Activated CD4-positive, CD25-positive, alpha-beta regulatory T cell treated with anti-CD3 and anti-CD28 coated beads, Interleukin-2, amount 50 U/mL, for 16 hours (primary cell): ENCODE measurements at places on chromosomes 11 and 22.

DNA sequence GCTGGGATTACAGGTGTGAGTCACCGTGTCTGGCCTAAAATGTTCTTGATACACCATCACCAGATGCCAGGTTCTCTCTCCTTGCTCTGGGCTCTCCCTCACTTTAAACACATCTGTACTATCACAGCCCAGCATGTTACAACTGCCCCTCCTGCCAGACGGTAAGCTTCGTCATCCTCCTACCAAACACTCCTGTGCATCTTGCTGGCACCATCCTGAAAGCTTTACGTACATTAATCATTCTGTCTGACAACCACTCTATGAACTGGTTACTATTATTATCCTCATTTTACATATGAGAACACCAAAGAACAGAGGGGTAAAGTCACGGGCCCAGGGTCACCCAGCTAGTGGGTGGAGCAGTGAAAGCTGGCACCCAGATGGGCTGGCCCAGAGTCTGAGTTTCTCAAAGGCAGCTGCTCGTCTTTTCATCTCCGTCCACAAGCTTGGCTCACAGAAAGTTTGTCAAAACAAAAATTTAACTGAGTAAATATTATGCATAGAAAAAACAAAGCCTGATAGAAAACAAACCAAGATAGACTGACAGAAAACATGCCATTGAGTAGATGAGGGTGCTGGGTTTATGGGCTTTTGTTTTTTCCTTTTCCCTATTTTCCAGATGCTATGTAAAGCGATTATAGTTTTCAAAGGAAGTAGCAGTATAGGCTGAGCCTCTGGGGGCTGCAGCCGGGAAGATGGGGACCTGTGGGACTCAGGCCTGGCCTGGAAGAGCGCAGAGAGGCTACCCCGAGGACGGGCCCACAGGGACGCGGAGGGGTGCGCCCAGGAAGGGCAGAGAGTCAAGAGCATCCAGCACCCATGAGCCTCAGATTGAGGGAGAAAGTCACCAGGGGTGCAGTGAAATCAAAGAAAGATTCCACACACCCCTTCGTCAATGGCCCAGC is 9.5 kb downstream of the PLA2G6 start:
- DNase-seq: no peak

DNA sequence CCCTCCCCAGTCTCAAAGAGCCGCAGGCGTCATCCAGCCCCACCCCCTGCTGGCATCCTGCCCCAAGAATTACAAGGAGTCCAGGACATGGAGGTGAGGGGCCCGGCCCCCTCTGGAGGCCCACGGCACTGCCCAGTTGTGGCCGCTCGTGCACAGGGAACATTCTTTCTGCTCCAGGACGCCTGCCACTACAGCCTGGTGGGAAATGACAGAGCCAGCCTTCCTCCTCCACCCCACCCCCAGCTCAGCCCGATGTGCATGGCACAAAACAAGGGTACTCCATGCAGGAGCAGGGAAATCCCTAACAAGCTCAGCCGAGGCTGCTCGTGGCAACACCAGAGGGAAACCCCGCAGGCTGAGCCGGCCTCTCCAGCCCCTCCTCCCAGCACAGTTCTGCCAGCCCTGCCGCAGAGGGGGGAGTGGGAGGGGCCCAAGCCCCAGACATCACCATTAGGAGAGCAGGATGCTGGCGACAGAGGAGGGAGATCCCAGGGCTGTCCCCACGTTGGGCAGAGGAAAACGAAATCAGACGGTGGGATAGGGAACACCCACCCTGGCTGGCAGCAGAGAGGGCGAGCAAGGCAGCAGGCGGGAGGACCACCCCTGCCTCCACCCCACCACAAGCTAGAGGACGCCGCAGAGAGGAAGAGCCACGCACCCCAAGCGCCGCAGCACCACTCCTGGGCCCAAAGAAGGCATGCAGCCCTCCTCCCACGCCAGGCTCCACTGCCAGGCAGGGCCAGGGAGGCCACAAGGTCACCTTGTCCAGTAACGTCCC is 10.0 kb downstream of the IGSF9B start:
- DNase-seq: no peak

DNA sequence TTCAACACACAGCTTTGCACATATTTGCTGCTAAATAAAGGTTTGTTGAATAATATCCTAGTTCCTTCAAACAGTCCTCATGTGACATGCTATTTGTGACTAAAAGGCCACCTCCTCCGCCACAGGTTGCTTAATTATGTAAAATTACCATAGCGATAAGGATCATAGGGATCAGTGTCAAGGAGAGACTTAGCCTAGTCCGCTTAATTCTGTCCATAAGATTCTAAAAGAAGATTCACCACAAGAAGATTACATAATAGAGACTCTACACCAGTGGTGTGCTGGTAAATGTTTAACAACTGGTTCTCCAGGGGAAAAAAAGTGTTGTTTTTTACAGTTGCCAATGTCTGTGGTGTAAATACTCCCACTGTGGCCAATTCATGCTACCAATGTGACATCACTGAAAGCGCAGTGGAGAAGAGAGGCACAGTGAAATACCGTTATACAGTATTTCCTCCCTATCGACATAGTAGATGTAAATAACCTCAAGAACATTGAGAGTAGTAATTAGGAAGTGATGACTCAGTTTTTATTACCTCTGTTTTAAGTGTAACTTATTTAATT is 4.2 kb upstream of the CHRDL2 start:
- no peak for DNase-seq

DNA sequence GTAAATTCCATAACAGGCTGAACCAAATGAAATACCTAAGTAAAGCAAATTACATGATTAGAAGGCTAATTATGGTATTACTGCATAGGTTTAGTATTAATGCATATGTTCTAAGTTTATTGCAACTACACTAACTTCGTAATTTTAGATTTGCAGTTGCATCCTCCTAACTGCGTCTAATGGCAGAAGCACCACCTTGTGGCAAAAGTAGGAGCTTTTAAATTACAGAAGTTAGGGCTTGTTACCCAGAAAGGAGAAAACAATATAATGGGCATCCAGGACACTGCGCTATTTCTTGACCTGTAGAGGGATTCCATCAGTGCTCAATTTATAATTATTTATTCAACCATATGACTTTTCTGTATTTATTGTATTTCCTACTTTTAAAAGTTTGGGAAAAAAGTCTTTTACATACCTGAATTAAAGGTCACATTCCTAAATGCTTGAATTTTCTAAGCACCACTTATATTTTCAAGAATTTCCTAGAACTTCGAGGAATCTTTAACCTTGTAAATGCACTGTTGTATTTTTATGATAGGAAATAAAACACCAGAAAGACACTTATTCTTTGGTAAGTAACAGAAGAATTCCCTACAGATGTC is 16.3 kb upstream of the GPR83 start:
- DNase-seq: no peak

DNA sequence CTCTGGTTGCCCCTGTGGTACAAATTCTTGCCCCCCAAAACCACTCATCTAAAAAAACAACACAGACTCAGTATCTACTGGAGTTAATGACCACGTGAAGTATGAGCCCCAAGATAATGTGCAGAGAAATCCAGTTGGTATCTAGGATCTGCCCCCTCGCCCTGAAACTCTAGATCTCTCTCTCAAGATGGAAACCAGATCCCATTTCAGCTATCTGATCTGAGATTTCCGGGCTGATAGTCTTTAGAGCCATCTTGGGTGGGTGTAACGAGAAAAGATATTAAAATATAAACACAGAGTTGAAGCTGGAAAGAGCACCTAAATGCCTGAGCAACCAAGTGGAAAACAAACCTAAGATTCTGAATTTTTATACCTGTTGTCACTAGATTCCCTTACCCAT is 14.0 kb upstream of the VWCE start:
- no peak for DNase-seq

- DNase-seq: no peak
These were observed 27.9 kb downstream of the NAV2 start for GRCh38 chr11:19740586-19740985.

- no peak for DNase-seq
These were observed 42.4 kb downstream of the BARX2 start for GRCh38 chr11:129418039-129418438.

- no peak for DNase-seq
These were observed 86.0 kb downstream of the FEZ1 start for GRCh38 chr11:125410091-125410490.

GRCh38 chr11:12827369-12827768 is 153.1 kb downstream of the TEAD1 start:
- no peak for DNase-seq

GRCh38 chr22:46366801-46367706 is 31.5 kb downstream of the TRMU start:
- no peak for DNase-seq

GRCh38 chr11:87878373-87878825 is 296.8 kb downstream of the RAB38 start:
- no peak for DNase-seq

DNA sequence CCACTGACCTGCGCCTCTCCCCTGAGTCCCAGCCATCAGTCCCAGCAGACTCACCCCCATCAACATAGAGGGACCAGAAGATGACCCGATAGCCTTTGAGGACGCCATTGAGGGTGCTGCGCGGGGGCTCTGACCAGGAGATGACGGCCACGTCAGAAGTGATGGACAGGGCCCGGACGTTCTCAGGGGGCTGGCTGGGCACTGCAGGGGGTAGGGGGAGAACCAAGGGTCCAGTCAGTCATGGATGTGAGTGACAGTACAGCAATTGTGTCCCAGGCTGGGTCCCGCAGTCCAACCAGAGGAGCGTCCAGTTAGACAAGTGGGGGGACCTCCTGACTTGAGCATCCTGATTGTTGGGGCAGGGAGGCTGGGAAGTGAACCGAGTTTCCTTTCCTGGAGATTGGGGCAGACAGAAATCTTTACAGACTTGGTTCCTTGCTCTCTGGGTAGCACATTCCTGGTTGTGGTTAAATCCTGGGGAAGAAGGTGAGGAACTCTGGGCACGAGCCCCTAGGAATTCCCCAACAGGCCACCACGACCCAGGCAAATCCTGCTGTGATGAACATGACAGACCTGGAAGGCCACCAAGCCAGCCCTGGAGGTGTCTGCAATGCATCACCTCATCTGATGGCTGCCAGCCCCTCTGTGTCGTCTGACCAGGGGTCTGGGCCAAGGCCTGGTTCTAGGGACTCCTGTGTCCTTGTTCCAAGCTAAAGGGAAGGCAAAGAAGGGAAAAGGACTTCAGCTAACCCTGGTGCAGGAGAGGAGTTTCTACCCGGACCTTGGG is 133.9 kb downstream of the CEP164 start:
- no peak for DNase-seq

- no peak for DNase-seq
These were observed 10.1 kb downstream of the LIN7C start for GRCh38 chr11:27496461-27496860.

- DNase-seq: no peak
These were observed 37.2 kb downstream of the PPP6R3 start for GRCh38 chr11:68497761-68498160.
